ENCODE measurements at places on chromosomes 4 and X.

DNA sequence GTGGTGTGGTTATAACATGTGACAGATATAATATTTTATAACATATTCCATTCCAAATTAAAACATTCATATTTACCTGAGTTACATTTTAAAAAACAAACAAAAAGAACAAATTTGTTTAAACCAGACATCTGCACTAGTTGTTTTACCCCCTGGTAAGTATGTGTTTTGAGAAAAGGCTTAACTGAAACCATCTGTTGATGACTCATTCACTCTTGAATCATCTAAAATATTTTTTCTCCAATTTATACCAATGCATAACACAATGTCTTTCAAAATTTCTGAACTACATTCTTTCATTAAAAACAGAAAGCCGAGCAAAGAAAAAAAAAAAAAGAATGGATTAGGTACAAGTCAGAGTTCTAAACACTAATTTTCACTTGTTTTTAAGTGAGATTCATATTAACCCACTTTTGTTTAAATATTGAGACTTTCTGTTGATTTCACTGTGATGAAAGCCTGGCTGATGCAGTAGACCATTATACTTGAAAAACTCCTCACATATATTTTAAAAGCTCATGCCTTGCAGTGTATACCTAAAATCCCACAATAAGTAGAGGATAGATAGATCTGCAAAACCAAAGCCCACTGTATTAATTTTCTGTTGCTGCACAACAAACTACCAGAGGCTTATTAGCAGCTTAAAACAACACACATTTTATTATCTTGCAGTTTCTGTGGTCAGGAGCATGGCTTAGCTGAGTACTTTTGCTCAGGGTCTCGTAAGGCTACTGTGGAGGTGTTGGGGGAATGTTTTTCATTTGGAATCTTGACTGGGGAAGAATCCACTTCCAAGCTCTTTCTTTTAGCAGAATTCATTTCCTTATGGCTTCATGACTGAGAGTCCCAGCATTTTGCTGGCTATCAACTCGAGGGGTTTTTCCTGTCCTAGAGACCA is 221.5 kb downstream of the PCDH18 start:
- no peak for DNase-seq

DNA sequence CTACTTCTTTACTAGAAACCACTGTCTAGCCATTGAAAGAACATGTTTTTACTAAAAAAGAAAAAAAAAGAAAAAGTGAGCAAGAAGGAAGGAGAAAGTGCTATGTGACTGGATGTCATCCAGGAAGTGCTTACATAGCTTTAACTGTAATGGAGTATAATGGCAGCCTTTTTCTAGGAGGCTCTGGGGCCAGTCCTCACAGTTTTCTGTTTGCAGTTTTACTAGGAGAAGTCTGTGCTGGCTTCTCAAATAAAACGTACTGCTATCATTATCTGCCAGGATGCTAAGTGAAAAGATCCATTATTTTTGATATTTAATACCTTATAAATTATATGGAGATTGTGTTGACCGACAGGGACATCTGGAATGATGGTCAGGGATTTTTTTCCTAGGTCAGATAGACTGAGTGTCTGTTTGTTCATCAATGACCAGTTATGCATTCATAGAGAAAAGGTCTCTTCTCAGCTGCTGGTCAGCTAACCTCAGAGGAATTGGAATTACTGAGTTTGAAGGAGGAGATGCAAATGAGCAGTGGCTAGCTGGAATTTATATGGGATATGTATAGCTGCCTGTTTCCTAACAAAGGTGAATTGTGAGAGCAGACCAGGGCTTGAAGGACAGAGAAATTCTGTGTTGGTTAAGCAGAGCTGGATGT is 21.7 kb downstream of the LPAR4 start:
- no peak for DNase-seq

- no peak for DNase-seq
Measured at GRCh38 chr4:156638334-156638733, 333.3 kb downstream of the PDGFC start.

DNA sequence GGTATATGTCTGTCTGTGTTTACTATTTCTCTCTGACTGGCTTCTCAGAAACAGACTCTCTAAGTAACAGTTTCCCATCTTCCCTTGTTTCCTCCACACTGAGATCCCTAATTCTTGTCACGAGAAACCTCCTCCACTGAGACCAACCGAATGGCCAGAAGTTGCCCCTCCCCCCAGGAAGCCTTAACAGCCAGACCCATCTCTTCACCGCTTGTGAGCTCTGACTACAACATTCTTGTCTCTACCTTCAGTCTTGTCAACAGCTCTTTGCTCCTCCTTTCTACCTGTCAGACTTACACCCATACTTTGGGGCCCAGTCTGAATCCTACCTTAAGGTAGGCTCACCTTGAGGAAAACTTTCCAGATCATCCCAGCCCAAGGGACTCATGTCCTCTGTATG is 90.8 kb downstream of the NHSL2 start:
- no peak for DNase-seq

DNA sequence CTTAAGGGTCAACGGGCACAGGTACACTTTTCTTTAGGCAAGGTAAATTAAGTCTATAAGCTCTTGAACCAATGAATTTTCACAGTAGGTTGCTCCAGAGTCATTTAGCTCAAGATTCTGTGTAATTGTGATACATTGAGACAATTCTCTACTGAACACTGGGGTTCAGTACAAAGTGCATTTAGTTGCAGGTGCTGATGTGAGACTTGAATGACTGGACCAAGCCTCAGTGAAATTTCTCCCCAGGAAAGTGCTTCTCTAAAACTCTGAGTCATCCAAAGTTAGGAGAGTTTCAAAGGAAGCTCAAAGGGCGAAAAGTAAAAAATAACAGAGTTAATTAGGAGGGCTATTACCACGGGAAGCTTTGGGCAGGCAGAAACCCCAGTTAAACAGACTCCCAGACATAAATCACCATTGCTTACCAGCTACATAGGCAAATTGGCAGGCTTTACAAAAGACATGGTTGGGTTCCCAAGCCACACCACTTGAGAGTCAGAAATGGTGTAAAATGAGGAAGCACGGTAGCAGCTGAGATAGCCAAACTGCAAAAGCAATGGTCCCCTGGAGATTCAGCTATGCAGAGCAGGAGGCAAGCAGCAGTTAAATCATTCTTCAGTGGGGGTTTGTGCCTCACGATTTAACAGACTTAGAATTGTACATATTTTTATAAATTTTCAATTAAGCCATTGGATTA is 202.6 kb downstream of the PCDH19 start:
- DNase-seq = no peak

DNA sequence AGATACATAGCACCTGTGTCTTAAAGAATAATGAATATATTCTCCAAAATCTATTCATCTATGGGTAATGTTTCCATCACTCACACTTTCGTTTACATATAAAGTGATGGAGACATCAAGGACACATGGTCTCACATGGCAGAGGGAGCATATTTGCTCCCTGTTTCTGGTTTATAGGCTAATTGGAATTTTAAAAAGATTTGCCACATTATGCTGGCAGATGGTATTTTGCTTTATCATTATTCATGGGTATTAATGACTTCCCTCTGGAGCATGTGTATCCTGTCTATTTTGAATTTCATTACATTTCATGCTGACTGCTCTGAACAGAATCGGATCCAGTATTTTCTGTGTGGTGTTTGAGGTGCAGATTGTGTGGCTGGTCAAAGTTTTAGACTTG is 79.0 kb downstream of the PDGFRA start:
- DNase-seq = no peak

DNA sequence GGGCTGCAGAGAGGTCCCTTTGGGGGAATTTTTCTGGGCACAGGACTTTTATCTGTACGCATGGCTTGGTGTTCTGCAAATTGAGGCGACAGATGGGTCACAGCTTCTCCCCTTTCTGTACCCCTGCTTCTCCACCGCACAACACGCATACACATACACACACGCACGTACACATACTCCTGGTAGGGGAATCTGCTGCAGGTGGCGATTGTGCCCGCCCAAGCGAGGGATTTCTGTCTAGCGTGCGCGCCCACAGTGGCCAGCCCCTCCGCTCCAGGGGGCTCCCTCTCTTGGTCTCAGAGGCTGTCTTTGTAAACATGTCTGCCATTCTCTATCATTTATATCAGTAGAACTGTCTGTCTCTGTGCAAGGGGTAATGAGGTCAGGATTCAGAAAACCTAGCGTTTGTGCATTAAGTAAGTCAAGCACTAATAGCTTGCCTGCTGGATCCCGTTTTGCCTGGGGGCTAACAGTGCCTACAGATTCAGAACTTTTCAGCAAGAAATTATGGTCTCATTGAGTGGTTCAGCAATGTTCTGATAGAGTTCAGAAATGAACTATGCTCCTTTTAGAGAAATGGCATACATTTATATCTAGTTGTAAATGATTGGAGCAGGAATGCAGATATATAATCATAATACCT is 2.2 kb downstream of the GRID2 start:
- DNase-seq = peak; percentile 63

- DNase-seq = no peak
Measured at GRCh38 chr4:5750052-5750945, 39.3 kb downstream of the EVC start.

- no peak for DNase-seq
Measured at GRCh38 chrX:150880808-150881165, 17.7 kb downstream of the CD99L2 start.

DNA sequence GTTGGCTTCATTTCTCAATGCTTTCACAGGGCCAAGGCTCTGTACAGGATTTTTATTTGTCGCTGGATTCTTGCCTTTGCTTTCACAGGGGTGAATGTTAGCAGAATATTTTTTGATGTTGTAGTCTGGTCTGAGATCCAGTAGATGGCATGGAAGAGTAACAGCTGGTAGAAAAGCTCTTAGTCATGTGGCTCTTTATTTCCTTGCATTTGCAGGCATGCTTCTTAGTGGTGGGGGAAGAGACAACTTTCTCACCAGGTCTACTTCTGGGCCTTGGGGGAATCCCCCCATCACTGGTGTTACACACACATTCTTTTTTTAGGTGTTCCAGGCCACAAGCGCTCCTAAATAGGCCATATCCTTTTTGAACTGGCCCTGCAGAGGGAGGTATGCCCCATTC is 58.2 kb upstream of the DKK2 start:
- no peak for DNase-seq

DNA sequence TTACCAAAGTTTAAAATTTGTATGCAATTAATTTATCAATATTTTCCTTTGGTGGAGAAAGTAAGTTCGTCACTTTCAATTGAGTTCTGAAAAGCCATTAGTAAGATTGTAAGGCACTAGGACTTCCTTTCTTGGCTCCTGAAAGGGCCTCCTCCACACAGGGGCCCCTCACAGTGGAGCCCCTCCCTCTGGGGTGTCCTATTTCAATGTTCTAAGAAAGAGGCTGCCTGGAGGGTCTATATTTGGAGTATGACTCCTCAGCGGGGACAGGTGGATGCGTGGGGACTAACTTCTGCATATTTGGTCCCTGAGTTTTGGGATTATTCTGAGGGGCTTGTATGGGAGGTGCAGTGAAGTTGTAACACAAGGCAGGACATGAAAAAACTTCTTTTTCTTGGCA is 1.6 kb upstream of the ARMCX4 start:
- DNase-seq = no peak

DNA sequence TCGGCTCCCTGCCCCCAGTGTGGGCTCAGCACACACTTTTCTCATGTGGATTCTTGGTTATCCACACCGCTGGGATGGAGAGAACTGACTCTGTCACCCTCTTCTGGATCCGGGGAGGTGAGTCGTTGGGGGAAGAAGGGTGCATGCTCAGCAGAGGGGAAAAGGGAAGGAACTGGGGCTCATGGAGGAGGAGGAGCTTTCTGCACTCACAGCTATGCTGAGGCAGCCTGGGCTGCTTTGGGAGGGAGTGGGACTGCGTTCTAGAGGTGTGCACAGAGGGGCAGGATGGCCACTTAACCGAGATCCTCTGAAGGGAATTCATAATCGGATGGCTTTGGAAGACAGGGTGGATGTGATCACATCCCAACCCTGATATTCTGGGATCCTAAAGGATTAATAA is 51.6 kb downstream of the RTL5 start:
- DNase-seq = no peak

GRCh38 chr4:188127214-188127874 is 11.9 kb upstream of the TRIML1 start:
- no peak for DNase-seq

DNA sequence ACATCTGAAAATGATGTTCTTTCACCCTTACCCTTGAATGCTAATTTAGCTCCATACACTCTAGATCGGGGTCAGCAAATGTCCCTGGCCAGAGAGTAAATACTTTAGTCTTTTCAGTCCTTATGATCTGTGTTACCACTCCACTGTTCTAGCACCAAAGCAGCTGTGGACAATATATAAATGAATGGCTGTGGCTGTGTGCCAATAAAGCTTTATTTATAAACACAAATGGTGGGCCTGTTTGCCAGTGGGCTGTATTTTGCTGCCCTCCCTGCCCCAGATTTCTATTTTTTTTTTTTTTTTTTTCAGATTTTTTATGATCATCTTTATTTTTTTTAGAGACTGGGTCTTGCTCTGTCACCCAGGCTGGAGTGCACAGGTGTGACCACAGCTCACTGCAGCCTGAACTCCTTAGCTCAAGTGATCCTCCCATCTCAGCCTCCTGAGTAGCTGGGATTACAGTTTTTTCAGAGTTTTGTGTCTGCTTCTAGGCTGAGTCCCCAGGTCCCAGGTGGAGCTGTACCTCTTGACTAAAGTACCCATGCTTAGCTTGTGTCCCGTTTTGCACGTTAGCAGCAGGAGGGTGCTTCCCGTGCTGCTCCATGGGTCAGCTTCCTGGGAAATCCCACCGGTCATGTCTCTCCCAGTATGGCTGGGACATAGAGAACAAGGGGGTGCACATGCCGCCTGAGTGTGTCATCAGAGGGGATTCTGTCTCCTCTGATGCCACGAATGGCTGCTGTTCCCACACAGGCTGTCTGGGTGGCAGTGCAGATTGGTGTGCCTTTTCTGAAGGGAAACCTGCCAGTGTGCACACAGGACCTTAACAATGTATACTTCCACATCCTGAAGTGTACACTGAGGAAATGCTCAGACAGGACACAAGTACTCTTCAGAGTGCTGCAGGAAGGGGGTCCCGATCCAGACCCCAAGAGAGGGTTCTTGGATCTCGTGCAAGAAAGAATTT is 16.0 kb upstream of the GRPEL1 start:
- DNase-seq = no peak

Measured in ecto neural progenitor cell (in vitro differentiated cells).